ENCODE measurements at places on chromosomes 5 and 9.
A peak's percentile ranks its signal among the peaks of the same experiment; 100 is the strongest.

DNA sequence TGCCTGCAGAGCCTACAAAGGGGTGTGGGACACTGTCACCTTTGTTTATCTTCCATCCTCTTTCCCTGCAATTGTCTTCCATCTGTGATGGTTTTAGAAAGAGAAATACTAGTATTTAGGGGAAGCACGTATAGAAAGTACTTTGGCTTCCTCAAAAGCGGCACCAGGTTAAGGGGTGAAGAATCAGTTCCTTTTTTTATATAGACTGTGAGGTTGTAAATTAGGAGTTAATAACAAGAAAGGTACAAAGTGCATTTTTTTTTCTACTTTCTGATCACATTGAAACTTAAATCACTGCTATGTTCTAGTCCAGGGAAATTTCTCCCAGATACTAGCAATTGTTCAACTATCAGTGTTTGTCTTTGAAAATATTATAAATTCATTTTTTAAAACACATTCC, 219.3 kb downstream of the CEMIP2 start:
- DNase-seq = no peak

DNA sequence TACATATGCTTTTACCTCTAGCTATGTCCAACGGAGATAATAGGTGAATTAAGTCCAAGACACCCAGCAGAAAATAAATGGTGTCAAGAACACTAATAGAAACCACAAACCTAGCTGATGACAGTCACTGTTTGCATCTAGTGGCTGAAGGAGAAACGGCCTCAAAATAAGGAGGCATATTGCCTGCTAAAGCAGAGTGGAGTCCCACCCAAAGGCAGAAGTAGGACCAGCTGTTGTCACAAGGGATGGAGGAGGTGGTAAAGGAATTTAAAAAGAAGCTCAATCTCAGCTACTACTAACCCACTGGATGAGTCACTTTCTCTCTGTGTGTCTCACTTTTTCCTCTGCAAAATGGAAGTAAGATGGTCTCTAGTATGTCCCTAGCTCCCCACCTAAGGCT, 224.3 kb downstream of the GRIA1 start:
- no peak for DNase-seq

- DNase-seq = no peak
These were observed 72.8 kb downstream of the TRIO start for GRCh38 chr5:14215901-14216300.

DNA sequence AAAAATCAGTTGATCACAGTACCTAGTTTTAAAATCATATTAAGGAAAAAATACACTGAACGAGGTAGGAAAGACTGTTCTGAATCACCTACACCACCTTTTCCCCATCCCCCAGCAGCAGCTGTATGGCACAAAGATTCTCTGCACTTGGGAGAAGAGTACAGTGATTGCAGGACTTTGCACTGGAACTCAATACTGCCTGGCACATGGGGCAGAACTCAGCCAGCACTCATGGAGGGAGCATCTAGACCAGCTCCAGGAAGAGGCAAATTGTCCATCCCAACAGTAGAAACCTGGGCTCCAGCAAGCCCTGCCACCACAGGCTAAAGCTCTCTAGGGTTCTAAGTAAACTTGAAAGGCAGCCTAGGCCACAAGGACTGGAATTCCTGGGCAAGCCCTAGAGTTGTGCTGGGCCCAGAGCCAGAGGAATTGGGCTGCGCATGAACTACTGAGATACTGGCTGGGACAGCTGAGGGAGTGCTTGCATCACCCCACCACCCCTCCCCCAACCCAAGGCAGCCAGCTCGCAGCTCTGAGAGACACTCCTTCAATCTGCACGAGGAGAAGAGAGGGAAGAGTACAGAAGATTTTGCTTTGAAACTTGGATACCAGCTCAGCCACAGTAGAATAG, 654.4 kb upstream of the CDH6 start:
- DNase-seq = no peak

DNA sequence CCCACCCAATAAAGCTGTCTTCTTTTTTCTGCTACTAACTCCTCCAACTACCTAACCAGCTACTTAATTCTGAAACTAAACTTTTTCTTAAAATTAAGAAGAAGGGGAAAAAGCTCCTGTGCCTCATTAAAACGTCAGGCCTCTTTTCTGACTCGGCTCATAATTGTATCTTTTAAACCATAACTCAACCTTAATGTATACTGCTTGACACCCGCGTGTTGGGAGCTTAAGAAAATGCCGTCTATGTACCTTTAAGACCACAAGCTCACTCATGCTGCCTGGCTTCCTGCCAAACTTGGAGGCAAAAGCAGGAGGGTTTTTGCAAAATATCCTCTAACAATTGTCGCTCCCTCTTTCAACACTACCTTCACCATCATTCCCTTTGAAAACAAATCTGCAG, 5.0 kb downstream of the EBF1 start:
- peak; percentile 32 for DNase-seq

DNA sequence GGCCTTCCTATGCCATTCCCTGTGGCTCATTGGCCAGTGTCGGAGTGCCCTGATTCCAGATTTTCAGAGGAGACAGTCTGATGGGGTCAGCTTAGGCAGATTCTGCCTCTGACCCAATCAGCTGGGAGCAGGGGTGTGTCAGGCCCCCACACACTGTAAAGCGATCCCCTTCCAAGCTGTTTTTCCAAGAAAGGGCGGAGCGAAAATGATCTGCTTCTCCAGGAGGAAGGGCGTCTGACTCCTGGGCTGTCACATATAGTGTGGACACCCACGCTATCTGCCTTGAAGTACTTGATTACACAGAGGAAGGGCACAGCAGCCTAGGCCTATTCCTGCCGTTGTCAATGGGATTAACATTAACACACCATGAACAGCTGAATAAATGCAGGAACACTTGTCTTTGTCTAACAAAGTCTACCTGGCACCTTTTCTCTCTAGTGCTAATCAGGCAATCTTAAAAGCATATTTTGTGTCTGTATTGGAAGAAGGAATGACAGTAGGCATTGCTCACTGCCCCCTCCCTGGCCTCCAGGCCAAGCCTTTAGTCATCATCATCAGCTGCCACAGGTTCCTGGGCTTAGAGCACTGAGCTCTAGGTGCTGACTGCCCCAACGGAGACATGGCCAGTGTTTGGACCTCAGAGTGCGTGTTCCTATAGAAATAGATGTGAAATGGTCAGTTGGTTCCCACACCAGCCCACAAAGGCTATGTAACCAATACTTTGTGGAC, 218.7 kb downstream of the MELK start:
- DNase-seq = no peak

DNA sequence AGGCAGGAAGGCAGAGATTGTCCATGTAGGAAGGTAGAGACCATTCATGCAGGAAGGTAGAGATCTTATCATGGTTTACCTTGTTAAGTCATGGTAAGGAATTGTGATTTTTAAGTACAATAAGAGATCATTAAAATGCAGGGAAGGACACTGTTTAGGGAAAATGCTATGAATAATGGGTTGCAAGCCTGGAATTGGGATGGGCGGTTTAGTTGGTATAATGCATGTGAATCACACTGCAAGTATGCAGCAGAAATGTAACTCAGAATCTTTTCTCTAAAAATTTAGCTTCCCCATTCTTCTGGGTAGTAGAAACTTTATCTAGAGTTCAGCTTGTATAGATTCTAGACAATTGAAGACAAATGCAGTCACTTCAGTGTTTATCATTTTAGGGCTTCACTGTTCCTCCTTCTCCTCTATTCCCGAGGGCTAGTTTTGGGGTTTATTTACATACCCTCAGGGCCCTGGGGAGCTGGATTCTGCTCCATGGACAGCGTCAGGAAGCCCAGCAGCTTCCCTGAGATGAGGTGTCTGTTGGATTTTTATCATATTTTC, 212.0 kb downstream of the SREK1 start:
- DNase-seq = no peak

GRCh38 chr5:88979726-88980125, 96.7 kb upstream of the MEF2C start:
- DNase-seq = no peak

GRCh38 chr9:128034821-128035652, 32.1 kb downstream of the NAIF1 start:
- peak; percentile 56 for DNase-seq

GRCh38 chr5:98372351-98372750, 401.1 kb upstream of the RGMB start:
- DNase-seq = no peak

GRCh38 chr9:36834736-36835135, 199.3 kb downstream of the PAX5 start:
- no peak for DNase-seq

- DNase-seq = peak; percentile 46
These were observed 735 bp downstream of the ECPAS start for GRCh38 chr9:111483439-111483857.

DNA sequence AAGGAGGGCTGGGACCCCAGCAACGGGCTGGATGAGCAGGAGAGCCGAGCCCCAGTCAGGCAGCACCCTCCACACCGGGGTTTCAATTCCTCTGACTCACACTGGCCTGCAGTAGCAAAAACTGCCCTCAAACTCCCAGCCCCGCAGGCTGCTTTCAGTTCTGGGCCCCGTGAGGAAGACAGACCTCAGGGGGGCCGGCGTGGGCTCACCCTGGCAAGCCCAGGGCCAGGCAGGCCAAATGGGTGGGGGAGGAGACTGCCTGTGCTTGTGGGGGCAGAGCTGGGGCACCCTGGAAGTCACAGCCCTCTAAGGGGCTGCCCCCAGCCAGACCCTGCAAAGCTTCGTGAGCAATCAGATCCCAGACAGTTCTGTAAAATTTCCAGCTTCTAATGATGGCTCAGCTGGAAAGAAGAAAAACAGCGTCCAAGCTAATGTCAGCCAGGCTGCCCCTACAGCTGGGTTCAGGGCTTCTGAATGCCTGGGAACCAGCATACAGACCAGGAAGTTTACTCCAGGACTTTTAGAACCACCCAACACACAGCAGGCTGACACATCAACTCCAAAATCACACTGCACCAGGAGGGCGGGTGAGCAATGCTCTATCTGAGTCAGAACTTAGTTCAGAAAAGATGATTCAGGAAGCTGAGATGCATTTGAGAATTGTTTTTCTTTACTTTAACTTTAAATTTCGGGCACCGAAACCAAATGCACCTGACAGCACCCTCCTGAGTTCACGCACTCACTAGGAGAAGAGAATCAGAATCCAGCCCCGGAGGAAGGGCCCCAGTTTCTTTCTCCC, 34.7 kb downstream of the LPCAT1 start:
- no peak for DNase-seq

GRCh38 chr5:180324601-180324950, 28.6 kb downstream of the GFPT2 start:
- no peak for DNase-seq

DNA sequence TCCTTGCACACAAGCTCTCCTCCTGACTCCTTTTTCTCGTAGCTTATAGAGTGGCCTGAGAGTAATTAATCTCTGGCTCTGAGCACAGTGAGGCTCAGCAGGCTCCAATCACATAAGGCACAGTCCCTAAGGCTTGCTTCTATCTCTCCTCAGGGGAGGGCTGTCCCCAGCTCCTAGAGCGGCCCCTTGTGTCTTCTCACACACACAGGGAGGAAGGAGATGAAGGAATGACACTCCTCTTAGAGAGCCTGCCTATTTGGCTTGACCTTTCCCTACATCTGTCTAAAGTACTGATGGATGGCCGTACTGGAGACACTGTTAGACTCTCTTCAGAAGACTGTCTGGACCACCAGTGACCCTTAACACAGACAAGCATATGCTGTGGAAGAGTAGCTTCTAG, 12.9 kb downstream of the TAS2R1 start:
- DNase-seq = no peak

GRCh38 chr5:169809281-169809680, 171.0 kb downstream of the INSYN2B start:
- DNase-seq = no peak

GRCh38 chr5:95809414-95809960, 13.0 kb downstream of the GLRX start:
- DNase-seq = no peak

- no peak for DNase-seq
These were observed 85.0 kb upstream of the TAF11L2 start for GRCh38 chr5:17412760-17413671.

DNA sequence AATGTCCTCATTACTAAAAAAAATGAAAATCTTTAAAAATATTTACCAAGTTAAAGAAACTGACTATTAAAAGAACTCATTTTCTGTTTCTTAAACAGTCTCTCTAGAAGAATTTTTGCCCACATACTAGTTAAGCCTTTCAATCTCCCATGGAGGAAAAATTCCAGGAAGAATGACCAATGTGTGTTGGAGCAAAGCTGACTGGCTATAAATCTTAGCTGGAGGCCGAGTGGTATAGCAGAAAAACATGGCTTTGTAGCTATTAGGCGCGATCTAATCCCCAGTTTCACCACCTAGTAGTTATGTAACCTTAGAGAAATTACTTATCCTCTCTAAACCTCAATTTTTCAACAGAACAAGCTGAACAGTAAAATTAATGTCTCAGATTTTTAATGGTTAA, 135.5 kb upstream of the PRLR start:
- no peak for DNase-seq

DNA sequence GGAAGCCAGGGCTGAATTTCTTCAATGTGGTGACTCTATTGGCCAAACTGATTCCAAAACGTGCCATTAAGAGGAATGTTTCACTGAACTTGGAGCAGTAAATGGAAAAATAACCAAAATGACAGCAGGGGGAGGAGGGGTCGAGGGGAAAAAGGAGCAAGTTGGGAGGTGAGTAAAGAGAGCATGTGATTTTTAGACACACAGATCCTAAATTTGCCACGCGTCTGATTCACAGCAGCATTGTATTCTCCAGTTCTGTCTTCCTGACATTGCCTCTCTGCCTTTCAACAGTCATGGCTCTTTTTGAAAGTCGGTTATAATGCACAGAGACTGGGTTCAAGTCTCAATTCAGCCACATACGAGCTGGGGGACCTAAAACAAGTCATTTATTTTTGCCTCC, 22.0 kb upstream of the ADRB2 start:
- no peak for DNase-seq

DNA sequence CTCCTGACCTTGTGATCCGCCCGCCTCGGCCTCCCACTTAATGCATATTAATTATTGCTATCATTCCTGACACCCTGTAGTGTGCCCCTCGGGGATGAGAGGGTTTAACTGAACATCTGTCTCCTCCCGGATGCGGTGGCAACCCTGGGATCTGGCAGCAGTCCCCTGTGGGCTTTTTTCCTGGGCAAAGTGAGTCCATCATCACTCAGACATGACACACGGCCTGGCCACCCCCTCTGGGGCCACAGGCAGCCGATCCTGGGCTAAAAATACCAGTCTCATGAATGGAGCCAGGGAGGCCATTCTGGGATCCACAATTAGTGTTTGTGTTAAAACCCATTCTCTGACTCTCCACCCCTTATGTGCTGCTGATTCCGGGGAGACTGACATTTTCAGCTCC, 161.2 kb downstream of the RGS3 start:
- no peak for DNase-seq

All from activated CD4-positive, alpha-beta T cell treated with anti-CD3 and anti-CD28 coated beads, Interleukin-2, amount 50 U/mL, for 1 hour (primary cell).